SW 1271 (cell line): ENCODE measurements at places on chromosomes 16 and 17.

- DNase-seq, result no peak
These were observed 2.7 kb downstream of the TBX6 start for GRCh38 chr16:30088832-30089624.

- no peak for DNase-seq
These were observed 123.0 kb downstream of the MSI2 start for GRCh38 chr17:57379237-57379894.

- no peak for DNase-seq
These were observed 47.4 kb upstream of the KSR1 start for GRCh38 chr17:27408891-27409290.

DNA sequence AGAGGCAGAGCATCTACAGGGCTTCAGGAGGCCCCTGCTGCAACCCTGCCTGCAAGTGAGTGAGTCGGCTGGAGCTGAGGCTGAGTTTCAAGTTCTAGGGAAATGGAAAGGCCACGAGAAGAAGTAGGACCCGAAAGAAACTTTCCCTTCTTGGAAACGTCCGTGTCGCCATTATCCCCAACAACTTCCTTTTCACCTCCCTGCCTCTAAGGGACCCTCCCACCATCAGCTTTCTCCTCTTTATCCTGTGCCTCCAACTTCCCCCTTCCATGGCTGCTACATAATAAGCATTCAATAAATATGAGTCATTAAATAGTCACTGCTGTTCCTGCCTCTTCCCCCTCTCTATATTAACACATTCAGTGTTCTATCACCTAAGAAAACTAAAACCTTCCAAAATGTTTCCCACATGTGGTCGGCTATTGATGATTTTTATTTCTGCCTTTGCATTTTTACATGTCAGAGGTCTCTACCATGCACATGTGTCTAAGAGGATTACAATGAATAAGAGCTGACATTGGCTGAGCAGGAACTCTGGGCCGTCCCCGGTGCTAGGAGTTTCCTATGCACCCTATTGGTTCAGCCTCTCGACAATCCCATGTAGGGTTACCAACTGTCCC, 115.9 kb upstream of the TNRC6C start:
- DNase-seq, result no peak

DNA sequence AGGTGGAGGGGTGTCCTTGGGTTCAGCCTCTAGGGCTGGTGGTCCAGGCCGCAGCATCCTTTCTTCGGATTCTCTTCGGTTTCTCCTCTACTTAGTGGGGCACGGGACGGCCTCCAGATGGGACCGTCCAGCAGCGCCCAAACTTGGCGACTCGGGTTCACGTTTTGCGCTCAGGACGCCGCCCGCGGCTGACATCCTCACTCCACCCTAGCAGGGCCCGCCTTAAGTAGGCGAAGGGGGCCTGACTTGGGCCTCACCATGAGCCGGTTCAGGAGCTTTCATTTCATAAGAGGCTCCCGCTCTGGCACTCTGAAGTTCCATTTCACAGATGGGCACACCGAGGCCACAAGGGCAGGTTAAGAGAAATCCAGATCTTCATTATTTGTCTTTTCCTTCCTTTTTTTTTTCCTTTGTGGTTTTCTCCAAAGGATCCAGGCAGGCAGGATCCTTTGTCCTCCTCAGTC, 141.2 kb downstream of the SEC14L1 start:
- DNase-seq, result peak; percentile 24

GRCh38 chr17:66932311-66932710, 32.2 kb upstream of the CACNG4 start:
- no peak for DNase-seq

DNA sequence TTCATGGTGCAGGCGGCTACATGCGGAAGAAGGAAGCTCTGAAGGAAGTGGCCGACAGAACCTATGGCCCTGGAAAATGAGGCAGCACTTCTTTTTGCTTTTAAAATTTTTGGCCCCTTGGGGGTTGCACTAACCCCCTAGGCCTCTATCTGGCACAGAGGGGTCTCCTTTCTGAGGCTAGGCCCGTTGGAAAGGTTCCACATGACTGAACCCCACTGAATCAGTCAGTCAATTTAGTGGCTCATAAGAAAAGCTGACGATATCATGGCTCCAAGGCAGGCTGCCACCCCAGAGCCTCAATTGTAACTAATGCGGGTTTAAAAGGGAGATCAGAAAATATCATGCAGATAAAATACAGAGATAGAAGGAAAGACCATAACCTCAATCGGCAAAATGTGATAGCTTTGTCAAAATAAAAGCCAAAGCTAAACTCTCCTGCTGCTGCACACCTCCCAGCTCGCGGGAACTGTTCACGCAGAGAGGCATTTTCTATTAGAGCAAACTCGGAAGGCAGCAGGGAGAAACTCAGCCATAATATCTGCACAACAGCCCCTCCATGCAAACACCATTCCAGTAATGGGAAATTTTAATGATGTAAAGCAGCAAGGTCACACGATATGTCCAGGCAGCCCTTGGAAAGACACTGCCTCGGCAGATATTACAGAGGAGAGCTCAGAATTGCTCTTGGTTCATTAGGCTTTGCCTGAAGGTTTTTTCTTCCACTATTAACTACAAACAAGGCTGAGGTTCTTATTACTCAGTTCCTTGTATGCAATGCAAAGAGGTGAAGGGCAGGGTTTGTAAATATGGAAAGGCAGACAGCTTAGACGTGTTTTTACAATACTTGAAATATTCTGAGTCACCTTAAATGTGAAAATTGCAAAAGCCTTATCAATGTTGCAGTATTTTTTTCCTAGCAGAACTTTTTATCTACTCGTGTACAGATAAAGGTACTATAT, 200.4 kb upstream of the PMFBP1 start:
- DNase-seq, result no peak
